ENCODE measurements at places on chromosomes 1 and 21. TPM values are rescaled to one million over a fixed set of nuclear protein-coding genes. Genes with fewer than 3 reads are reported as not detected.

Gene ENO1
- total RNA-seq = 637 TPM

Gene ABL2
- total RNA-seq = 23.9 TPM

Gene SYT2
- not detected for total RNA-seq

Gene CAPN8
- not detected for total RNA-seq

Gene EXTL1
- 0.85 TPM for total RNA-seq

Gene PPIE
- total RNA-seq = 58.3 TPM

Gene RGSL1
- not detected for total RNA-seq

Gene CYP2J2
- total RNA-seq = not detected

Gene HNRNPCL4
- total RNA-seq = not detected

Gene SLC22A15
- total RNA-seq = 5.6 TPM

Gene TEKT2
- total RNA-seq = not detected

- DNase-seq = no peak
Measured at GRCh38 chr1:113793878-113794834, 18.1 kb downstream of the RSBN1 start.

DNA sequence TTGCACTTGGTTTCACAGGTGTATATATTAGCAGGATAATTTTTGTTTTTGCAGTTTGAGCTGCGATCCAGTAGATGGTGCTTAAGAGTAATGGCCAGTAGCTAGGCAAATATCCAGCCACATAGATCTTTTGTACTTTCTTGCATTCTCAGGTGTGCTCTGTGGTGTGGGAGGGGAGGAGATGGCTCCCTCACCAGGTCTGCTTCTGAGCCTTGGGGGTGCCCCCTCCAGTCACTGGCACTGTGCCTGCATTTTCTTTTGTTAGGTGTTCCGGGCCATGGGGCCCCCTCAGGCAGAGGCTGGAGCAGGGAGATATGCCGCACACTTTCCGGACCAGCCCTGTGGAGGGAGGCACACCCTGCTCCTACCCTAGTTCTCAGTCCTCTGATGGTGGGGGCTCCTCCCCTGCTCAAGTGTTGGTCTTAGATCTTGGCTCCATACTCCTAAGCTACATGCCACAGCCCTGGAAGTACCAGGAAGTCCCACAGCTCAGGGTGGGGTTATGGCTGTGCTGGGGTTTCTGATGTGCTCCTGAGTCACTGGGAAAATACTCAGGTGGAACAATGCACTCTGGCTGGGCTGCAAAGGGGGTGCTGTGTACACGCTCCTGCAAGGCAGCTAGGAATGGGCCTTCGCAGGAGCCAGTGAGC lies 197.6 kb upstream of the DMRTA2 start:
- DNase-seq = no peak

DNA sequence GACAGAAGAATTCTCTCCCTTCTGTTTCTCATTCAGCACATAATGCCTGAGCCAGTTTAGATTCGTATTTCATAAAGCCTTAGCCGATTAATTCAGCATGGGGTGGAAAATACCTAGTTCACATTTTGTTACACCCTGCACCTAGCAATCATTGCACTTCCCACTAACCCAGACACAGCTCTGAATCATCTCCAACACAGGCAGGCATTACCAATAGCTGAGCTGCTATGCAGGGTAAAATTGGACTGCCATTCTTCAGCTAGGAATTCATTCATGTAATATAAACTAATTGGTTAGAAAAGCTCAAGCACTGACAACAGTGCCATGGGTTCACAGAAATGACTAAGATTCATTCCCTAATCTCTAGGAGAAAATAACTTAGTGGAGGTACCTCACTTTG lies 26.9 kb upstream of the NKAIN1 start:
- no peak for DNase-seq

- no peak for DNase-seq
Measured at GRCh38 chr1:235954306-235955283, 87.9 kb upstream of the LYST start.

DNA sequence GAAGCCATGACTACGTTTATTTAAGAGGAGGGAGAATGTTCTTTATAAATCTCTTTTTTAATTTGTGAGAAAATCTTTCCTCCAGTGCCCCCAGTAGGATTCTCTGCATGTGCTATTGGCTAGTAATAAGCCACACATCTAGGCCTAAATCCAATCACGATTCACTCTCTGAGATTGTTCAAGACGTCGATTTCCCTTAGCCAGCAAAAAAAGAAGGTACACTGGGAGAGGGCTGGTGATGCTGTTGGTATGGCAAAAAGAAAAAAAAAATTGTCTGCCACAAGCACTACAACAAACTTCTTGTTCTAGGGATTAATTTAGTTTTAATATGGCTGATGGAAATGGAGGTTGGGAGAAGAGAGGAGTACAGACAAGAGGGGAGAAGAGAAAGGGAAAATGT lies 130.5 kb upstream of the MROH9 start:
- no peak for DNase-seq

- no peak for DNase-seq
Measured at GRCh38 chr1:143661418-143662101, 310.2 kb downstream of the FAM72C start.

DNA sequence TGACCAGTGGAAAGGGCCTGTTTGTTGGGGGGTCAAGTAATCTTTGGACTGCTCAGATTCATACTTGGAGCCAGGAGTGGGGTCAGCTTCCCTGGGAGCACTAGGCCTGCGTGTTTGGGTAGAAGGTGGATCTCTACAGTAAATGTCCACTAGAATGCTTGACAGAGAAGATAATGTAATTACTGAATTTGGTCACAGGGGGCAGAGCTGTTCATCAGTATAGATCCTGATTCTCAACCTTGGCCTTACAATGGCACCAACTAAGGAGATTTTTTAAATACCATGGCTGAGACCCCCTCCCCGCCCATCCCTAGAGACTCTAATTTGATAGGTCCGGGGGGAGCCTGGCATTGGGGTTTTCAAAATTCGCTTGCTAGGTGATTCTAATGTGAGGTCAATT lies 217.5 kb upstream of the PLXNA2 start:
- DNase-seq = no peak

- no peak for DNase-seq
Measured at GRCh38 chr1:183936791-183937190, 100.7 kb downstream of the COLGALT2 start.

DNA sequence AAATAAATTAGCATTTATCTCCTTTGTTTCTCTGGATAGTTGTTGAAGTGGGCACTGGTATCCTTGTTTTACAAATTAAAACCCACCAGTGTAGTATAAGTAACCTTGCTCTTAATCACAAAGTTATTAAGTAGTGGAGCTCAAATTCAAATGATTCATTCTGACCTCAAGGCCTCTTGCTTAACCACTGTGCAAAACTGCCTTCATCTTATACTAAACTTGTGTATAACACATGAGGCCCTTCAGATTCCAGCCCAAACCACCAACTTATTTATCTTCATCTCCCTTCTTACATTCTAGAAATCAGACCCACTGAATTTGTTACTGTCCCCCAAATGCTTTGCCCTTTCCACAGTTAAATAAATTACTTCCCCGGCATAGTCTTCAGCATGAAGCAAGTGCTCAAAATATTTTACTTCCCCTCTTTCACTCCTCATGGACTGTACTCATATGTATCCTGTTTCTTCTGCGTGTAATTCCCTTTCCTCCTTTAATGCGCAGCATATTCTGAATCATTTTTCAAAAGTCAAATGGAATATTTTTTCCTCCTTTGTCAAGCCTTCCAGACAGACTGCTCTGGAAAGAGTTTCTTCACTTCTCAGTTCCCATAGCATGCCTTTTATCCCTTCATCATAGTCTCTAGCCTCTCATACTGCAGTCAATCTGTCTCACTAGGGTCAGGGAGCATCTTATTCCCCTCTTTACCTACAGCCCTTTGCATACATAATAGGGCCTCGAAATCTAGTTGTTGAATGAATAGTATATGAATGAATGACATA lies 19.0 kb upstream of the DNASE2B start:
- no peak for DNase-seq

GRCh38 chr1:91611483-91611917 lies 110.8 kb downstream of the CDC7 start:
- no peak for DNase-seq

- no peak for DNase-seq
Measured at GRCh38 chr1:6358757-6359201, 34.8 kb downstream of the ACOT7 start.

- DNase-seq = no peak
Measured at GRCh38 chr1:59596432-59596831, 218.3 kb upstream of the HOOK1 start.

DNA sequence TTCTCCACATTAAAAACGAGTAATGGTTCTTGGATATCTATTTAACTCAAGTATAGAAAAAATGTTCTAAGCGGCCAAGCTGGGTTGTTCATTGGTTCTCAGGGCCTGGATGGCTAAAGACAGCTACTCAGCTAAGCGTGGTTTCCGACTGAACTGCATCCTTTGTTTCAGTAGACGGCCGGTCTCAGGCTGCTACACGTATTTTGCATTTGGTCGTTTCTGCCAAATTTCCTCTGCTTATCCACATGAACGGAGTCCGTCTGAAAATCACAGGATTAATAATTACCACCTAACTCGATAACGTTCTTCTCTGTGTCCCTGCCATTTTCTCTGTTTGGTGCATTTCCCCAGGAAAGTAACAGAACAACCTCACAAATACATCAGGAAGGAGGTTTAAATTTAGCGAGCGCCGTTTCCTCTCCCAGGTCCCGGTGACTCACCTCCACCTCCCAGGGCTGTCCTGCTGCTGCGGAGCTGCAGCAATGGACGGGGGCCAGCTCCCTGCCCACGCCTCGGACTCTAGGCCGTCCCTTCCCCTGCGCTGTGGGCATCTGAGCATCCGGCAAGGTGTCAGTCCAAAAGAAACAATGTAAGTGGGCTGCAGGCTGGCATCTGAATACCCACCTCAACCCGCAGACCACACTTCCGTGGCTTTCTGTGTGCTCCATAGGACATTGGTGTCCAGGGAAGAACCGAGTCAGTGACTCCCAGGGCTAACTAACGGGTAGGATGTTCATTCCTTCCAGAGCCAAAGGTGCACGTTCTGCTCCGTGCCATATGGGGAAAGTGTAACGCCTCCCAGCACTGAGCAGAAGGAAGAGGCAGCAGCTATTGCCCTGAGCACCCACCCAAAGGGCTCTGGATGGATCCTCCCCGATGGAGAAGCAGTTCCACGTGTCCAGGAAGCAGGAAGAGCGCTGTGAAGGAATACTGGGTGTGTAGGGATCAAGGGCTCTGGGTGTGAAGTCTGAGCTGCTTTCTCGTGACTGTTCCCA lies 4.1 kb upstream of the GABRD start:
- no peak for DNase-seq

- DNase-seq = no peak
Measured at GRCh38 chr1:185155600-185156287, 1.0 kb downstream of the TRMT1L start.

DNA sequence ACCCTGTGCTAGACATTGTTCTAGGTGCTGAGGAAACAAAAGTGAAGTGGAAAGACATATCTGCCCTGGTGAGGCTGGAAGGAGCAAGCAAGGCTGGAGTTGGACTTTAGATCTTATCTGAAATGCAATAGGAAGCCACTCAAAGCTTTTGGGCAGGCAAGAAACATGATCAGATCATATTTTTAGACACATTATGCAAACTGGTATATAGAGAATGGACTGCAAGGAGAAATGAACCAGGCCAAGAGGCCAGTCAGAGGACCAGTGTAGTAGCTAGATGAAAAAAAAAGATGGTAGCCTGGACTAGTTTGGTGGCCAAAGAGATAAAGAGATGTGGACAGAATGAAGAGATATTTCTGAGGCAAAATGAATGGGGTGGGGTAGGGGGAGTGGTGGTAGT lies 46.3 kb downstream of the CCN1 start:
- DNase-seq = no peak

- no peak for DNase-seq
Measured at GRCh38 chr1:5954964-5955363, 37.3 kb downstream of the NPHP4 start.

GRCh38 chr1:212457740-212458338 lies 25.1 kb downstream of the NENF start:
- no peak for DNase-seq
